ENCODE measurements at places on chromosomes 7 and 10. TPM values are rescaled to one million over a fixed set of nuclear protein-coding genes. Genes with fewer than 3 reads are reported as not detected.

Gene GPR22
- total RNA-seq: not detected

Gene DHX32
- 41.7 TPM for total RNA-seq

Gene ELMO1
- 17.8 TPM for total RNA-seq

Gene UNCX
- not detected for total RNA-seq

Gene EGR2
- total RNA-seq: 12.1 TPM

Gene ADRB1
- 0.62 TPM for total RNA-seq

DNA sequence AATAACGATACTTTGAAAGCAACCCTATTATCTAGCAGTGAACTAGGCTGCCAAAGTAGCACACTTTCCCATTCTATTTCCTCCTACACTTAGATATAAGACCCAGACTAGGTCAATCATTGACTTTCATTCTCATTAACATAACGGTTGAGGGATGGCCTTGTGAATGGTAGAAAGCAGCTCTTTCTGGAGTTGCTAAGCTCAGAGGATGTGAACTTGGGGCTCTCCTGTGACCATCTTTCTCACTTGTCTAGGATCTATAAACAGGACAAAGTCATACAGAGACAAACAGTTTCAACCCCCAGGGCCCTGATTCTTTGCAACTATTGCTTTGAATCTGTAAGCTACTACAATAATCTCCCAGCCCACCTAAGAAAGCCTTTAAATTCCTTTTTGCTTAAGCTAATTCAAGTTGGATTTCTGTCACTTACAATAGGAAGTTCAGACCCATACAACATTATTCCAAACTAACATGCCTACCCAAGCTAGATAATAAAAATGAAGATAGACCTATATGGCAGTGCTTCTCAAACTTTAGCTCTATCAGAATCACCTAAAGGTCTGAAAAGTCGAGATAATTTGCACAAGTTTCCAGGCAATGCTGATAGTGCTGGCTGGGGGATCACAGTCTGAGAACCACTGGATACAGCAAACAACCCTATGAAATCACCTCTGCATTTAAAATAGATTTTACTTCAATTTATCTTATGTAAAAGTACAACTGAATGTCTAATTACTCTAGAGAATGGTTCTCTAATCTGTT lies 16.7 kb downstream of the P4HA1 start:
- H3K4me1 ChIP-seq: peaks cover 2% of the 10 kb centered on the region
- no peaks in the 10 kb centered on the region for H3K27me3 ChIP-seq
- no peak overlapping the region for H3K4me3 ChIP-seq
- H3K36me3 ChIP-seq: no peaks in the 10 kb centered on the region
- H3K27ac ChIP-seq: no peak overlapping the region

GRCh38 chr10:30755441-30755953 lies 125.9 kb upstream of the LYZL2 start:
- no peaks in the 10 kb centered on the region for H3K27me3 ChIP-seq
- H3K4me3 ChIP-seq: no peak overlapping the region
- H3K4me1 ChIP-seq: peaks cover 6% of the 10 kb centered on the region
- no peak for DNase-seq
- H3K27ac ChIP-seq: no peak overlapping the region
- H3K36me3 ChIP-seq: no peaks in the 10 kb centered on the region

DNA sequence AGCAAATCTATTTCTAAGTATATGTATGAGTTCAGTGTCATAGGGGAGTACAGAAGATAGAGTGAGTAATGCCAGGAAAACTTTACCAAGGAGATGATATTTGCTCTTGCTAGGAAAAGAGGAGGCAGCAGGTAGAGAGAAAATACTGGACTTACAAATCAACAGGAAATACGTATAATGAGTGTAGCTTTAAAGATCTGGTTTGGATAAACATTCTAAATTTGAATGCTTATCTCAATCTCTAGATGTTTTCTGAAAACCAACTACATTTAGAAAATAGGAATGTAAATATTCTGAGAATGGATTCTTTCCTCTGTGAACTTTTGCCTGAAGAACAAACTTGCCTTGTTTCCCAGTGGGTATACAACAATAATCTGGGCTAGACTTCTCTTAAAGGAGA lies 46.9 kb upstream of the GNAI1 start:
- H3K27ac ChIP-seq: peak overlapping the region; percentile 0
- H3K4me1 ChIP-seq: peaks cover 15% of the 10 kb centered on the region
- no peaks in the 10 kb centered on the region for H3K27me3 ChIP-seq
- no peak overlapping the region for H3K4me3 ChIP-seq
- no peaks in the 10 kb centered on the region for H3K36me3 ChIP-seq
- DNase-seq: no peak

- H3K27me3 ChIP-seq: no peaks in the 10 kb centered on the region
- no peaks in the 10 kb centered on the region for H3K4me1 ChIP-seq
- no peak overlapping the region for H3K4me3 ChIP-seq
- H3K36me3 ChIP-seq: no peaks in the 10 kb centered on the region
These were observed 18.6 kb upstream of the LMTK2 start for GRCh38 chr7:98088109-98088508.

DNA sequence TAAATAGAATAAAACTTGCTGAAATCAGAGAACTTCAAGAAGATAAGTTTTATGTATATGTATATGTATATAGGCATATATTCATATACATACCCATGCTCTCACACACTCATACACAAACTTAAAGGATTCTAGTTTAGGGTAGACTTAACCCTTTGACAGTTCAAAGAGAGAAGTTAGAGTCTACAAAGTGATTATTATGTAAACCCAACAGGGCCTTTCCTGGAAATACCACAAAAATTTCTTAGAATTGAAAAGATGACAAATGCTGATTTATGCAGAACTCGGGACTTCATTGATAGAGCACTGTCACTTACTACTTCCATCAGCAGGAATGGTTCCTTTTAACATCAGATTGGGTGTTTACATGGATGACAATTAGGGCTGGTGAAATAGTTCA lies 763.5 kb downstream of the AUTS2 start:
- H3K36me3 ChIP-seq: no peaks in the 10 kb centered on the region
- no peaks in the 10 kb centered on the region for H3K4me1 ChIP-seq
- H3K4me3 ChIP-seq: no peak overlapping the region
- no peak for DNase-seq
- no peaks in the 10 kb centered on the region for H3K27me3 ChIP-seq
- H3K27ac ChIP-seq: no peak overlapping the region

DNA sequence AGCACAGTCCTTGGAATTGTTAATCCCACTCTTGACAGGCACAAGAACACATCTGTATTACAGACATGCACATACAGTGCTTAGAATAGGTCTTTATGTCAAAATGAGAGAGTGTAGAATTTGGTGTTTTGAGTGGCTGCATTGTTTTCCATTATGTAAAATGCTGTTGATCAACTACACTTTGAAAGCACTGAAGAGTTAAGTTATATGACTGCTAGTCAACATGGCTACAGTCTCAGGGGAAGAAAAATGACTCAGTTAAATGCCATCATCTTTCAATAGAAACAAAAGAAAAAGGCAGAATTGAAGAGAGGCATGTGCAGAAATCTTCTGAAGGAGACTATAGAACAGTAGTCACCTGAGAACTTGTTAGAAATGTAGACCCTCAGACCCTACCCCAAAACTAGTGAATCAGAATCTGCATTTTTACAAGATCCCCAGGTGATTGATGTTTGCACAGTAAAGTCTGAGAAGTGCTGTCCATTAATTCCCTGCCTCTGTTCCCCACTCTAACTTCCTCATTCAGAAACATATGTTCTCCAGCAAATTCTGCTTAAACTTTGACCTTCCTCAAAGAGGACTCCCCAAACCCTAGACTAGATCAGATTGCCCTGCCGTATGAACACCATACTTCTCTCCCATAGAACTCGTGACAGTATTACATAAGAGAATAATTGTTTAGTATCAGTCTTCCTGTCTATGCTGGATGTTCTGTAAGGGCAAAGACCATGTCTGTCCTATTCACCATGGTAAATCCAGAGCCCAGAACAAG lies 16.0 kb downstream of the SND1 start:
- H3K27me3 ChIP-seq: no peaks in the 10 kb centered on the region
- peaks cover 30% of the 10 kb centered on the region for H3K4me1 ChIP-seq
- H3K27ac ChIP-seq: peak overlapping the region; percentile 90
- H3K36me3 ChIP-seq: no peaks in the 10 kb centered on the region

DNA sequence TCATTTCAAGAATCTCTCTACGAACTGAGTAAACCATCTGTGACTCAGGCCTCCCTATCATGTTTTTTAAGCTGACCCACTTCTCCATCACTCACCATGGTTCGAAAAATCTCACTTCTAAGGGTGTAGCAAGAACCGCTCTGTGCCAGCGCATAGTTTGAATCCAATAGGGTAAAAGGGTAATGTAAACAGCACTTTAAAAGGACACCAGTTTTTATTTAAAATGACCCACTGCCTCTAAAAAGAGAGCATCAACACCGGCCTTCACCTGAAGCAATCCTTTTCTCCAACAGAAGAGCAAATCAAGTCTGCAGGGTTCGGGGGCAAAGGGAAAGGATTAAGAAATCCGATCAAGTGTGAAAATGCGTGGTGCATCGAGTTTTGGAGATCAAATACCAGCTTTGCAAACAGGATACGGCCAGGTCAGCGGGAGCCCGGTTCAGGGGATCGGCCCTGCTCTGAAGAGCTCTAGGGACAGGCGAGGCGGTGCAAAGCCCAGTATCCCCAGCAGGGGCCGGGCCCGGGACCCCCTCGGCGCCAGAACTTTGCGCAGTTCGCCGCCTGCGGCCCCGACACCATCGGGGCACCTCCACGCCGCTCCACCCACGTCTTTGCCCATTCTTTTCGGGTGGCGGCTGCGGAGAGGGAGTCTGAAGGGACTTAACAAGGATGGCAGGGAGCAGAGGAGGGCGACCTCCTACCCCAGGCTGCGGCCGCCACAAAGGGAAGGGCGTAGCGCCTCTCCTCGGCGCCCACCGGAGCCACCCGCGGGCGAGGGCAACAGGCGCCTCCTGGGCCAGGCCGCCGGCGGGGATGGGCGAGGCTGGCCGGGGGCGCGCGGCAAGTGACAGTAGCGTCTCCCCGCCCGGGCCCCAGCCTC lies 842 bp downstream of the NMT2 start:
- H3K27ac ChIP-seq: peak overlapping the region; percentile 67
- peak; percentile 44 for DNase-seq
- peak overlapping the region; percentile 82 for H3K4me3 ChIP-seq
- peaks cover 13% of the 10 kb centered on the region for H3K4me1 ChIP-seq
- H3K36me3 ChIP-seq: no peaks in the 10 kb centered on the region
- no peaks in the 10 kb centered on the region for H3K27me3 ChIP-seq

GRCh38 chr10:116281775-116282174 lies 8.8 kb upstream of the GFRA1 start:
- no peaks in the 10 kb centered on the region for H3K27me3 ChIP-seq
- H3K4me3 ChIP-seq: no peak overlapping the region
- no peaks in the 10 kb centered on the region for H3K36me3 ChIP-seq
- H3K4me1 ChIP-seq: peaks cover 7% of the 10 kb centered on the region
- DNase-seq: no peak

DNA sequence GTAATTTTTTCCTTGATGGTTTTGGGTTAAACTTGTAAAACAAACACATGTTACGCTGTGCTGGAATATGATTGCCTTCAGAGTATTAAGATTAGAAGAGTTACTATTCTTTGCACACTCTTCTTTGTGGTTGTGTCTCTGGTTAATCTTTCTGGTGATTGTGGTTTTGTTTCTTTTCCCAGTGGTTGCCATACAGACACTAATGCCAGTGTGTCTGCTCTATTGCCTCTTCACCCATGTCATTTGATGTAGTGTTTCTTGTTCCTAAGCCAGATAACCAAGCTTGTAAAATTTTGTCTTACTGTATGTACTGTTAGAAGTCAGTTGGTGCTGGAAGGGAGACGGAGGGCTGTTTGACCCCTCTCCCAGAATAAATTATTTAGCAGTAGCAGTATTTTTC lies 124.8 kb downstream of the PHTF2 start:
- DNase-seq: no peak
- no peak overlapping the region for H3K27ac ChIP-seq
- H3K4me3 ChIP-seq: no peak overlapping the region
- H3K36me3 ChIP-seq: peaks cover 3% of the 10 kb centered on the region

- H3K36me3 ChIP-seq: no peaks in the 10 kb centered on the region
- H3K4me3 ChIP-seq: no peak overlapping the region
- H3K27me3 ChIP-seq: no peaks in the 10 kb centered on the region
- H3K4me1 ChIP-seq: peaks cover 48% of the 10 kb centered on the region
- H3K27ac ChIP-seq: peak overlapping the region; percentile 82
These were observed 66.7 kb downstream of the CREB3L2 start for GRCh38 chr7:137934941-137935883.

DNA sequence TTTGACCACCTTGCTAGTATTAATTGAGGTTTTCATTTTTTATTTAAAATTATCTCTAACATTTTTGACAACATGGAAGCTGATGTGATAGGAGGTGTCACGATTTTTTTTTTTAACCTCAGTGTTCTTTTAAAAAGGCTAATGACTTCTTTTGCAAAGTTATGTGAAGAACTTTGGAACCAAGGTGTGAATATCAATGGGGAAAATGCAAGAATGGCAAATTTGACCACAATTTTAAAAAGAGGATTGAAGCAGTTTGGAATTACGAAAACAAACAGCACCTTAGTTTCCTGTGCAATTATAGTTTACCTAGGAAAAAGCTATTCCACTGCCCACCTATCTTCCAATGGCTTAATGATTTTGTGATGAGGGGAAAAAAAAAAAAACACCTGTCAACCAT lies 232.4 kb downstream of the VTI1A start:
- no peak overlapping the region for H3K4me3 ChIP-seq
- no peaks in the 10 kb centered on the region for H3K4me1 ChIP-seq
- peaks cover 4% of the 10 kb centered on the region for H3K36me3 ChIP-seq
- no peak for DNase-seq

DNA sequence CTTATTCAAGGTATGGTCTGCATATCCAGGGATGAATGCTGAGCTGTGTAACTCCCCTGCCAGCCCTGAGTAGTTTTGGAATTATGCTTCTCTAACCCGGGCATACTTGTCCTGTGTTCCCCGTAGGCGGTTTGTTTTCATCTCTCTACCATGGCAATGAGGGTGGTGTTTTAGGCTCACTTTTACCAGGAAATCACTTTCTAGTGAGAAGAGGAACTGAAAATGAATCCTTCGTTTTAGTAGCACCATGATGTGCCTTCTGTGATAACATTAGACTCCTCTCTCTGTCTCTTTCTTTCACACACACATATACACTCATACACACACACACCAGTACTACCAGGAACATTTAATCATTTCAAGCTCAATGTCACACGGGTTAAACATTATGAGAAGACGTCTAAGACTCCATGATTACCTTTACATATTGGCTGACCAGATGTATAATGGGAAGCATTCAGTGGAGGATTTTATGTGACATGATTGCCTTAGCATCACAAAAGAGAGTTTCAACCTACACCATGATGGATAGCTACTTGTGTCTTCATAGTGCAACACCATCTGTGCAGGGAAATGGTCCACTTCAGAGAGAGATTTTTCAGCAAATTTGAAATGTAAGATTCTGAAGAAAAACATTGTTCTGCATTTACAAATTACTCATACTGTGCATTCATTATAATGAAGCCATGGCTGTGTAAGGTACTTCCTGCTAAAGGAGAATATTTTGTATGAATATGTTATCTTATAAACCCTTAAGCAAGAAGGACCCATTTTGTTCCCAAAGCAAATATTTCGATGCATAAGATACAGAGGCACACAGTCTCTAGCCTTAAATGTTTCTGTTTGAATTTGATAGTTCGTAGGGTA lies 31.0 kb upstream of the PFKP start:
- no peaks in the 10 kb centered on the region for H3K4me1 ChIP-seq
- no peak overlapping the region for H3K4me3 ChIP-seq
- no peaks in the 10 kb centered on the region for H3K36me3 ChIP-seq
- no peak for DNase-seq

GRCh38 chr7:26423436-26423835 lies 131.8 kb downstream of the SNX10 start:
- DNase-seq: no peak
- no peak overlapping the region for H3K4me3 ChIP-seq
- H3K4me1 ChIP-seq: no peaks in the 10 kb centered on the region
- no peak overlapping the region for H3K27ac ChIP-seq
- H3K36me3 ChIP-seq: no peaks in the 10 kb centered on the region
- no peaks in the 10 kb centered on the region for H3K27me3 ChIP-seq

GRCh38 chr7:66493235-66494205 lies 135.2 kb upstream of the KCTD7 start:
- H3K27me3 ChIP-seq: no peaks in the 10 kb centered on the region
- no peaks in the 10 kb centered on the region for H3K36me3 ChIP-seq
- peak; percentile 94 for DNase-seq
- H3K4me3 ChIP-seq: peak overlapping the region; percentile 79

All from astrocyte (in vitro differentiated cells and primary cell).